ENCODE measurements at places on chromosomes 4 and X.

GRCh38 chrX:46710927-46711623, 47.8 kb downstream of the SLC9A7 start:
- H3K27me3 ChIP-seq, result no peaks in the 10 kb centered on the region
- no peak for DNase-seq
- no peaks in the 10 kb centered on the region for H3K36me3 ChIP-seq
- H3K27ac ChIP-seq, result no peak overlapping the region
- H3K4me3 ChIP-seq, result no peak overlapping the region

GRCh38 chr4:118012142-118012541, 22.1 kb upstream of the NDST3 start:
- no peaks in the 10 kb centered on the region for H3K36me3 ChIP-seq
- H3K4me1 ChIP-seq, result no peaks in the 10 kb centered on the region
- no peaks in the 10 kb centered on the region for H3K27me3 ChIP-seq
- no peak for DNase-seq

DNA sequence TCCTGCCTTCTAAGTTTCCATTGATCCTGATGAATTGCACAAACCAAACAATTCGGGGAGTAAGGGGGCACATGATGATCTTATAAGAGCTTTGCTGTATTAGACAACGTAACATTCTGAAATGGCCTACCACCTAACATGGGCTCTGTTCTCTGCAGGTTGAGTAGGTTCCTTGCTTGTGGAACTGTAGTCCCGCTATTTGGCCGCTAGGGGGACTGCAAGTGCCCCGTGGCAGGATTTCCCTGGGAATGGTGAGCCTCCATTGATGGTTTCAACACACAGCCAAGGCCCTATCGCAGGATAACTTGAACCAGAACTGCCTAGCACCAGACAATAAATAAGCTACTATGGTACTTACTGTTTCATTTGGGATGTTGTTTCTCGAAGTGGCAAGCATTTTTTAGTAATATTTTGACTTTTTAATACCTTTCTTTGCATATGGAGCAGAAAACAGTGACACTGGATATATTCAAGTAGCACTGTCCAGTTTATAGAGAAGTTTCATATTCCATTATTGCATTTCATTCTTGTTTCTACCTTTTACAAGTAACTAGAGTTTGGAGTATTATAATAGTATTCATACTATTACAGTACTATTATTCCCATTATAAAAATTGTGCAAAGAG, 11.9 kb downstream of the AR start:
- no peaks in the 10 kb centered on the region for H3K4me1 ChIP-seq
- no peak overlapping the region for H3K27ac ChIP-seq
- H3K27me3 ChIP-seq, result peaks cover 7% of the 10 kb centered on the region
- no peak for DNase-seq
- no peaks in the 10 kb centered on the region for H3K36me3 ChIP-seq
- H3K4me3 ChIP-seq, result no peak overlapping the region

- H3K27me3 ChIP-seq, result no peaks in the 10 kb centered on the region
- peaks cover 15% of the 10 kb centered on the region for H3K36me3 ChIP-seq
- H3K4me1 ChIP-seq, result no peaks in the 10 kb centered on the region
- H3K4me3 ChIP-seq, result no peak overlapping the region
Observed at GRCh38 chr4:76160355-76160754, 12.2 kb upstream of the NUP54 start.

DNA sequence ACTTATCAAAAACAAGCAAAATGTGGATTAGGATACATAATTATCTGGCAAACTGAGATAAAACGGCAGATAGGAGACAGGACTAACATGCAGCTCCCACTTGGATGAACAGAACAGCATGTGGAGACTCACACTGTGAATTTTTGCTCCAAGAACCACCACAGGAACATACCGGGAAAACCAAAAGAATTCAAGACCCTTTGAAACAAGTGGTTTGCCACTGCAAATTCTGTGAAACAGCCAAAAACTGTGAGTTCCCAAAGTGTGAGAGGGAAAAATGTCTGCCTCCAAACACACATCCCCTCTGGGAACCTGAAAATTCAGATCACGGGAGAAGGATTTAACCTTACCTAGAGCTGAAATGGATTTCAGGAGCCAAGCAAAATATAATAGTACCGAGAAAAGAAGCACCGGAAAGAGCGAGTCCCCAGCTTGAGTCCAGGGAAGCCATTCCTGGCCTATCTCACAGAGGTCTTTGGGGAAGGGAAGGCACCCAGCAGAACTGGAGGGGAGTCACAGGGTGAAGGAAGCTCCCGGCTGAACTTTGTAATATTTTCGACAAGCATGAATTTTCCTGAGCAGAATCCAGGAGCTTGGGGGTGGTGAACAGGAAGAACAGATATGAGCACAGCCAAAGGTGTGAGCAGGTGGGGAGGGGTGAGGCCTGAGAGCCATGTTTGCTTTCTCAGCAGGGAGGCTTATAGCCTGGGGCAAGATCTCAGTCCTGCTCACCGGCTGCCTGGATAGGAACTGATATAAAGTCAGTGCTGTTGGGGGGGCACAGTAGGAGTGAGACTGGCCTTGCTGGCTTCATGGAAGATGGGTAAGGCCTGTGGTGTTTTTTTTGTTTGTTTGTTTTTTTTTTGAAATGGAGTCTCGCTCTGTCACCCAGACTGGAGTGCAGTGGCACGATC, 23.9 kb downstream of the MANBA start:
- peaks cover 42% of the 10 kb centered on the region for H3K4me1 ChIP-seq
- no peak overlapping the region for H3K27ac ChIP-seq
- H3K4me3 ChIP-seq, result no peak overlapping the region
- no peaks in the 10 kb centered on the region for H3K27me3 ChIP-seq

DNA sequence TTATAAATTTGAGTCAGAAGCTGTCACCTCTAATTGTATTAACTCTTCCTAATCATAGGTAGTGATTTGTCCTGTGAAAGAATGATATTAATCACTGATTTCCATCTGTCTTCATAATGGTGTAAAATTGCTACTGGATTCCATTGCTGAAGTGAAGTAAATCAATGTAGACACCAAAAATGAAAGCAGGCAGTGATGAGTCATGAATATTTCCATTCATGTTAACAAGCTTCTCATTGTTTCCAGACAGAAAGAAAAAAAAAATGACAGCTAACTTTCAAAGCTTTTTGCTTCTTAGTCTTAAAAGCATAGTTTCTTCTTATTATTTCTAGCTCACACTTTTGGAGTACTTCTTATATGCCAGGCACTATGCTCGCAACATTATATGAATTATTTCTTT, 21.5 kb downstream of the FAM114A1 start:
- no peaks in the 10 kb centered on the region for H3K36me3 ChIP-seq
- no peak overlapping the region for H3K27ac ChIP-seq
- H3K27me3 ChIP-seq, result no peaks in the 10 kb centered on the region
- no peak for DNase-seq

DNA sequence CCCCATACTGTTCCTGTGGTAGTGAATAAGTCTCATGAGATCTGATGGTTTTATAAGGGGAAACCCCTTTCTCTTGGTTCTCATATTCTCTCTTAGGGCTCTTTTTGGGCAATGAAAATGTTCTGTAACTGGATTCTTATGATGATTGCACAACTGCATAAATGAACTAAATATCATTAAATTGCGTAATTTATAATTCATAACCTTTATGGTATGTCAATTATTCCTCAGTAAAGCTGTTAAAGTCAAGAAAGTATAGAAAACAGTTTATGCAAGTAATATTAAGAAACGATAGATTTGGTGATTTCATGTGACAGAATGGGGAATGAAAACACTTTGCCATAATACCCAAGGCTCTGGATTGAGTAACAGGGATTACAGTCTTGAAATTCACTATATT, 33.5 kb upstream of the SPANXD start:
- H3K4me1 ChIP-seq, result no peaks in the 10 kb centered on the region
- no peaks in the 10 kb centered on the region for H3K36me3 ChIP-seq
- H3K27ac ChIP-seq, result no peak overlapping the region
- H3K4me3 ChIP-seq, result no peak overlapping the region
- DNase-seq, result no peak
- no peaks in the 10 kb centered on the region for H3K27me3 ChIP-seq
